Glomerular endothelial cell (primary cell): ENCODE measurements at places on chromosomes 3 and 15.

- DNase-seq, result no peak
Observed at GRCh38 chr3:148962513-148962912, 28.8 kb upstream of the GYG1 start.

GRCh38 chr3:148903022-148903442 is 37.9 kb downstream of the CPA3 start:
- DNase-seq, result no peak

GRCh38 chr3:56787784-56788256 is 13.9 kb downstream of the ARHGEF3 start:
- no peak for DNase-seq

- DNase-seq, result no peak
Observed at GRCh38 chr15:52804526-52805081, 14.5 kb upstream of the ONECUT1 start.

DNA sequence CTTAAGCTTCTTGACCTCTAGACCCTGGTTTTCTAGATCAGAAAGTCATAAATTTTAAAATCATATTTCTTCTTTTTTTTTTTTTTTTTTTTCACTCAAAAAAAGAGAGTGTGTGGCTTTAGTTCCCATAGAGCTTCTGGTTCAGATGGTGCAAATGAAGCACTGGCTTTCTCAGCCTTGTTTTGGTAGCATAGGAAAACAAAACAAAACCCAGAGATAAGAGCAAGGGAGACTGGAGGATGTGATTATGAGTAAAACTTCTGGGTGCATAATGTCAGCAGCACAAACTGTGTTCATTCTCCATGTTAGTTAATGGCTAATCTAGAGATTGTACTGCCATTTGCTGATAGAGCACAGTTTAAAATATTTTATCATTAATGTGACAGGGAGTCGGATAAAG is 55.4 kb downstream of the RARB start:
- DNase-seq, result no peak

DNA sequence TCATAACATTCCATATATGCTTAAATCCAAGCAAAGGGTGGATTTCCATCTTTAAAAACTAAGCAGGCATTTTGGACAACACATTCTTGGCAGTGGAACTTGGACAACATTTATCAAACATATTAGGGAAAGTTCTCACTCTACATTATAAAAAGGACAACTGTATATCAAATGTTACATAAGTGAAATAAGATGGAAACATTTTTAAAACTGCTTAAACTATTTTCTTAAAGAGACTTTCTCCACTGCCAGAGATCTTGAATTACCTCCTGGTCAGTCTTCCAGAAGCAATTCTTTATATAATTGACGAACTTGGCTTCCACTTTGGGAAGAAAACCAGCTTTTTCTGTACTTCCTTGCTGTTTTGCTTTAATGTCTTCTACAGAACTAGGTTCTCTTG is 109.3 kb downstream of the NEO1 start:
- no peak for DNase-seq

- DNase-seq, result peak; percentile 9
Observed at GRCh38 chr15:51281368-51281967, 56.9 kb downstream of the CYP19A1 start.

DNA sequence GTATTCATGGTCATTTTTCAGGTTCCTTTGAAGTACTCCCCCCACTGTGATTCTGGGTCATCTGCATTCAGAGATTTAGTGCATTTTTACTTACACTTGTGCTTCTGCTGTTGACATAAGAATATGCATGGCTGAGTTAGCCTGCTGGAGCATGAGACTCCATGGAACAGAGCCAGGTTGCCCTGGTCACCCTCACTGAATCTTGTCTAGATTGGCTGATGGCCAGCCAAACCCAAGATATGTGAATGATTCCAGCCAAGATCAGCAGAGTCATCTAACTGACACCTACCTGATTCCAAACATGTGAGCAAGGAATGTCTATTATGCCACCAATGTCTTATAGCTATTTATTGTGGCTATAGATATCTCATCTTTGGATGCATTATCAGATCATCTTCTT is 25.1 kb downstream of the DTWD1 start:
- DNase-seq, result no peak

GRCh38 chr15:62904041-62904910 is 138.3 kb upstream of the TPM1 start:
- no peak for DNase-seq

DNA sequence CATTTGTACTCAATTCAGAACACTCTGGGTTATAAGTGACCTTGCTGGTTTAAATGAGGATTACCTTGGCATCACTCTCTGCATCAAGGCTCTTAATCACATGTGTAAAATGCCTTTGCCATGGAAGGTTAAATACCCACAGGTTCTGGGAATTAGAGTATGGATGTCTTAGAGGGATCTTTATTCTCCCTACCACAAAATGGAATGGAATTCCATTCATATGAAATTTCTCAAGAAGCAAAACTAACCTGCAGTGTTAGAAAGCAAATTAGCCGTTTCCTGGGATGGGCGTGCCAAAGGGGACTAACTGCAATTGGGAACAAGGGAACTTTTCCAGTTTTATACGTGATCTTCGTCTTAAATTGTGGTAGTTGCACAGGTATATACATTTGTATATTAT is 39.8 kb downstream of the TBL1XR1 start:
- DNase-seq, result no peak

- no peak for DNase-seq
Observed at GRCh38 chr3:5160321-5160720, 27.2 kb upstream of the EDEM1 start.

DNA sequence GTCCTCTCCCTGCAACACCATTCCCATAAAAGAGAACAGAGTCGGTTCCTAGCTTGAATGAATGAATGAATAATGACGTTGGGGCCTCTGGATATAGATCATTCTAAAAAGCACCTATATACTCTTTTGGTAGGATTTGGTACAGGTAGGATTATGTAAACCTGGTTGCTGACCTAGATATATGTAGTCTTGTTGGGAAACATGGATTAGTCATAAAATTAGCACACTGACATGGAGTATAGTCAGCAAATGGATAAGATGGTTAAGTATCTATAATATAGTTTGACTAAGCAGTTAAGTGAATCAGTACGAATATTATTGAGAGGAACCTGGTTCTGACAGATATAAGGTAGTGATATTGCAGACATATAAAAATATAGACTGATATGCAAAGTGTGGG is 142.5 kb downstream of the FILIP1L start:
- no peak for DNase-seq

DNA sequence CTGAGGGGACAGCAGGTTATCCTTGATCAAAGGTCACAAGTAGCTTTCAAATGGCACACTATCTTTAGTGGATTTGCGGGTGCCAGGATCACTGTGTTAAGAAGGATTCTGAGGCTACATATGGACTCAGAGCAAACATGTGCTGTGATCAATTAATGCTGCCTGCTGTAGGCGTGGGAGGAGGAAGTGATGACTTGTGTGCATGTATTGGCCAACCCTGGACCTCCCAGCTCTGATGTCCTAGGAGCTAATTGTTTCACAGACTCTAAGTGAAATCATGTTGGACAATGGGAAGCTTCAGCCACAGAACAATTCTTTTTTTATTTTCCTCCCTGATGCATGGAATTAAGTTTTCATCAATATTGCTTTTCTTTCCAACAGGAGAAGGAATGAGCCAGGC is 24.4 kb downstream of the FAH start:
- no peak for DNase-seq

DNA sequence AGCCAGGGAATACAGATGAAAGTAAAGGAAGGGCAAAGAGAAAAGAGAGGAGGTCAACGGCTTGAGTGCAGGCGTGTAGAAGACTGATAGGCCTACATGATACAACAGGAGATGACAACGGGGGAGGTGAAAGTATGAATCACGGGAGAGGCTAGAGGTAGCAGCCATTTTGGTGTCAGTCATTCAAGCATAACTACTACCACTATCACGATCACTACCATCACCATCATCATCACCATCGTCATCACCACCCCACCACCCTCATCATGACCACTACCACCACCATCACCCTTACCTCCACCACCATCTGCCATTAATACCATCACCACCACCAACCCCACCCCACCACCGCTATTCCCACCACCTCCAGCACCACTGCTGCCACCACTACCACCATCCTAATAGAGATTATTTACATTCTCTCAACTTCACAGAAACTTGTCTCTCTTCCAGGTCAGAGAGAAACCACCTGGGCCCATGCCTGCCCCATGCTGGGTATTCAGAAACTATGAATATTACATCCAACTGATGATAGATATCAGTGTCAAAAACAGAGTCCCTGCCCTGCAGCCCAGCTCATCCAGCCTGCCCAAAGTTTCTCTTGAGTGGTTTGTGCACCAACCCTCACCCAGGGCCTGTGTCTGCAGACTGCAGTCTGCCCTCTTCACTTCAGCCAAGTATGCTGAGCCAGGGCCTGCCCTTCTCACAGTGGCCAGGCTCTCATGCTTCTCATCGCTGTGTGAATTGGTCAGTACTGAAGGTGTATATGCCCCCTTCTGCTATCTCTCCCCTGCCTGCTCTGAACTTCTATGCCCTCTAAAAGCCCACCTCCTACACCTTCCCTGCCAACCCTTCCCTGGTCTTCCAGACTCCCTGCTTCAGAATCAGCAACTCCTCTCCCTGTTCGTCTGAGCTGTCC is 215.6 kb upstream of the TLE3 start:
- no peak for DNase-seq

- DNase-seq, result no peak
Observed at GRCh38 chr3:169498336-169498735, 165.2 kb downstream of the MECOM start.

DNA sequence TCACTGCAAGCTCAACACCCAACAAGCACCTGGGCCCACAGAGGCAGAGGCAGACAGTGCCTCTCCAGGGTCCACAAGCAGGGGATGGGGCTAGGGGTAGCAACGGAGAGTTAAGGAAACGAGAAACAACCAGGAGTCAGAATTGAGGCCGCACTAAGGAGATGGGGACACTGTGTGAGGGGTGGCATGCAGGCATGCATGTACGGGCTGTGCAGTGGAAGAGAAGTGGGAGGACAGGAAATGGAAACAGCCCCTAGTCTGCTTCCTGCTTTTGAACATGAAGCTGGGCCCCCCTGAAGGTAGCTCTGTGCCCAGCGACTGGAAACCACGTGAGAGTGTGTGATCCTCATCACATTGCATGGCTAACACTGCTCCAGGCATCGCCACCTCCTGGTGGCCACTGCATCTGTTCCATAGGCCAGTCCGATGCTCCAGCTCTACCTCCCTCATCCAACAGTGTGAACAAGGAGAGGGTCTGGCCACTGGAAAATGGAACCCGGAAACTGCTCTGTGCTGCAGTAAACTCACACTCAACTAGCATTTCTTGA is 44.0 kb downstream of the XXYLT1 start:
- no peak for DNase-seq

GRCh38 chr3:27220166-27220565 is 149.0 kb downstream of the NEK10 start:
- DNase-seq, result no peak
